ENCODE measurements at places on chromosomes 11 and 22.

- DNase-seq = no peak
- H3K27me3 ChIP-seq = no peaks in the 10 kb centered on the region
- no peak overlapping the region for H3K4me3 ChIP-seq
- H3K4me1 ChIP-seq = no peaks in the 10 kb centered on the region
Measured at GRCh38 chr11:88105951-88106350, 69.3 kb downstream of the RAB38 start.

DNA sequence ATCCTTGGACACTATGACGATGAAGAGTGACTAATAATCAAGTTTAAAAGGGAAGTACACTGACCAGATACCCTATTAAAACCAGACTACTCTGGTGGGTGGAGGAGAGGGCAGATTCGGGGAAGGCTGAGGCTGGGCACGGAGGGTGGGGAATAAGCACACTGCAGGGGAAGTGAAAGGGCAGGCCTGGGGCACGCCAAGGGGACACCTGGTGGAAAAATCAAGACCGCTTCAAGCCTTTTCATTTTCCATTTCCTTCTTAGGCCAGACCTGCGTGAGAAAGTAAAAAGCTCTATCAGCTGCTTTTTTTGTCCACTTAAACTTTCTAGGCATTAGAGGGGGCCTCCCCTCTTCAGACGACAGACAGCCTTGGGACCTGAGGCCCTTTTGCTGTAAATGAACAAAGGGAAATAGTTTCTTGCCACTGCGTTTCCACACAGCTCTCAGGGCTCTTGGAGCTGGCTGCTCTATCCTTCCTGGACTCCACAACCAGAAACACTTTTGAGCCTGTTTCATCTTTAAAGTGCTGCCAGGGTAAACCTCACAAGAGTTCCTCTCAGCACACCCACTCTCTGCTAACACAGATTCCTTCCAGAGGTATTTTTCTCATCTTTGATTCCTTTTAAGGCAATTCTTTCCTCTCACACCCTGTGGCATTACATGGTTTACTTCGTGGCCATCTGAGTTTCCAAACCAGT is 25.0 kb upstream of the SERPIND1 start:
- H3K36me3 ChIP-seq = peaks cover 63% of the 10 kb centered on the region
- H3K27ac ChIP-seq = peak overlapping the region; percentile 39
- H3K4me1 ChIP-seq = no peaks in the 10 kb centered on the region

GRCh38 chr22:45584621-45585436 is 82.1 kb downstream of the FBLN1 start:
- H3K27me3 ChIP-seq = no peaks in the 10 kb centered on the region
- no peak overlapping the region for H3K4me3 ChIP-seq
- no peak overlapping the region for H3K27ac ChIP-seq
- H3K4me1 ChIP-seq = no peaks in the 10 kb centered on the region
- DNase-seq = no peak

GRCh38 chr11:85464283-85464682 is 162.9 kb downstream of the DLG2 start:
- no peak overlapping the region for H3K27ac ChIP-seq
- H3K4me1 ChIP-seq = no peaks in the 10 kb centered on the region
- H3K36me3 ChIP-seq = no peaks in the 10 kb centered on the region
- DNase-seq = no peak

- H3K27ac ChIP-seq = no peak within 1 kb of the TSS
- no peaks in the 10 kb centered on the region for H3K36me3 ChIP-seq
- H3K4me1 ChIP-seq = peaks cover 21% of the 10 kb centered on the region
- H3K4me3 ChIP-seq = no peak within 1 kb of the TSS
- H3K27me3 ChIP-seq = peaks cover 83% of the 10 kb centered on the region
Measured at GRCh38 chr22:50012211-50013181, at the start of gene IL17REL. Gene IL17REL (minus strand): TSS chr22:50012765. CDS start chr22:50012646, 119 bp downstream.

GRCh38 chr22:42560781-42561180 is 7.0 kb downstream of the SERHL2 start:
- H3K4me1 ChIP-seq = no peaks in the 10 kb centered on the region
- no peaks in the 10 kb centered on the region for H3K27me3 ChIP-seq
- H3K4me3 ChIP-seq = no peak overlapping the region
- H3K36me3 ChIP-seq = peaks cover 3% of the 10 kb centered on the region

DNA sequence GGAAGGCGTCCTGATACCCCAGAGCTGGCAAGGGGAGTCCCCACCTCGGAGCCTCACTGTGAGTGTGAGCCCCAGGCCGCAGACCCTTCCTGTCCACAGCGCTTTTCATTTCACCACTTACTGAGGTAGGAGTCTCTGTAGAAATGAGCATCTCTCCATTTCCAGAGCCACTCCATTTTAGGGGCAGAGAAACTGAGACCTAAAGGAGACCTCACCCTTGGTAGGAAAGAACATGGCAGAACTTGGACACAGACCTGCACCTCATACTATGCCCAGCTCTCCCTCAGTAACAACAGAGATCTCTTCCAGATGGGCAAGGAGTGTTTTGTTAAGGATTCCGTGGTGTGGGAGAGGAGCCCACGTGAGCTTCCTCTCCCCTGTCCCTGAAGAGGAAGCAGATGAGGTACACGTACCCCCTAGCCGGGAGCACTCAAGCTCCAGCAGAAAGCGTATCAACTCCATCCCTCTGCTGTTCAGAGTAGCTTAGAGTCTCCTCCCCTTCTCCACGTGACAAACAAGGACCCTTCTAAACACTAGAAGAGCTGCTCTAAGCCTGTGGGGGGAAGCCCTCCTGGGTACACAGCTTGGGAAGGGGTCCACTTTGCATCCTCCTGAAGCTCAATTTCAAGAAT is 532 bp upstream of the VSIG2 start:
- H3K4me1 ChIP-seq = peaks cover 7% of the 10 kb centered on the region
- no peak for DNase-seq
- no peak overlapping the region for H3K4me3 ChIP-seq
- H3K27me3 ChIP-seq = peaks cover 93% of the 10 kb centered on the region

DNA sequence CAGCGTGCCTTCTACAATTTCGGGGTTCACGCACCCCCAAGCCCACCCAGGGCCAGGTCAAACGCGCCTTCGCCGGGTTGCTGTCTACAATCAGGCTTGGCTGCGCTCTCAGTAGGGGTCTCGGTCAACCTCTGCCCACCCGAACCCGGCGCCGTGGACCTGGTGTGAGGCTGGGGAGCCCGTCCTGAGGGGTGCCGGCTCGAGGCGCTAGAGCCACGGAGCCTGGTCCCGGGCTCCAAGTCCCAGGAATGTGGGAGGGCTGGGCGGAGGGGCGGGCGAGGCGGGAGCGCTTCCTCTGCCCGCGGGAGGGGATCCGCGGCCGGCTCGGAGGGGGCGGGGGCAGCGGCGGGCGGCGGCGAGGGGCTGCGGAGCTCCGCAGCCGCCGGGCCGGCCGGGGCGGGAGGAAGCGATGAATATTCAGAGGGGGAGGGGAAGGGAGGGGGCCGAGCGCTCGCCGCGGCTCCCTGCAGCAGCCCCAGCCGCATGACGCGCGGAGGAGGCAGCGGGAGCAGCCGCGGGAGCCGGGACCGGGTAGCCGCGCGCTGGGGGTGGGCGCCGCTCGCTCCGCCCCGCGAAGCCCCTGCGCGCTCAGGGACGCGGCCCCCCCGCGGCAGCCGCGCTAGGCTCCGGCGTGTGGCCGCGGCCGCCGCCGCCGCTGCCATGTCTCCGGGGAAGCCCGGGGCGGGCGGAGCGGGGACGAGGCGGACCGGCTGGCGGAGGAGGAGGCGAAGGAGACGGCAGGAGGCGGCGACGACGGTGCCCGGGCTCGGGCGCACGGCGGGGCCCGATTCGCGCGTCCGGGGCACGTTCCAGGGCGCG is at the start of gene PTPRJ:
PTPRJ (plus strand) TSS at position 472 of the 819 bp plus-strand sequence. CDS start 354 bp downstream, outside the sequence.
- peaks cover 14% of the 10 kb centered on the region for H3K4me1 ChIP-seq
- peak within 1 kb of the TSS; percentile 86 for H3K4me3 ChIP-seq
- no peaks in the 10 kb centered on the region for H3K36me3 ChIP-seq
- no peaks in the 10 kb centered on the region for H3K27me3 ChIP-seq

- H3K27me3 ChIP-seq = no peaks in the 10 kb centered on the region
- peak overlapping the region; percentile 97 for H3K27ac ChIP-seq
- DNase-seq = peak; percentile 87
Measured at GRCh38 chr22:38316364-38317121, 690 bp downstream of the CSNK1E start.

GRCh38 chr11:926341-926916 is 759 bp downstream of the AP2A2 start:
- no peak for DNase-seq
- peak overlapping the region; percentile 84 for H3K4me3 ChIP-seq
- peaks cover 35% of the 10 kb centered on the region for H3K4me1 ChIP-seq
- no peaks in the 10 kb centered on the region for H3K36me3 ChIP-seq

Measured in sigmoid colon (tissue), 7 donors.